Pulmonary artery endothelial cell (primary cell): ENCODE measurements at places on chromosomes 1 and 21. TPM values are rescaled to one million over a fixed set of nuclear protein-coding genes. Genes with fewer than 3 reads are reported as not detected.

Gene NR1I3
- not detected in 2 replicates for total RNA-seq

Gene NUF2
- 18.5 and 33.3 TPM in 2 replicates for total RNA-seq

Gene APCS
- total RNA-seq = not detected in 2 replicates

Gene ZNF678
- 9.6 and 13.3 TPM in 2 replicates for total RNA-seq

Gene FAM177B
- total RNA-seq = not detected in 2 replicates

Gene FHAD1
- 0.20 and 0.25 TPM in 2 replicates for total RNA-seq

Gene CLCA1
- total RNA-seq = not detected in 2 replicates

Gene CPTP
- total RNA-seq = 12.3 and 14.0 TPM in 2 replicates
